GM06990 (cell line): ENCODE measurements at places on chromosomes 6 and 20.

DNA sequence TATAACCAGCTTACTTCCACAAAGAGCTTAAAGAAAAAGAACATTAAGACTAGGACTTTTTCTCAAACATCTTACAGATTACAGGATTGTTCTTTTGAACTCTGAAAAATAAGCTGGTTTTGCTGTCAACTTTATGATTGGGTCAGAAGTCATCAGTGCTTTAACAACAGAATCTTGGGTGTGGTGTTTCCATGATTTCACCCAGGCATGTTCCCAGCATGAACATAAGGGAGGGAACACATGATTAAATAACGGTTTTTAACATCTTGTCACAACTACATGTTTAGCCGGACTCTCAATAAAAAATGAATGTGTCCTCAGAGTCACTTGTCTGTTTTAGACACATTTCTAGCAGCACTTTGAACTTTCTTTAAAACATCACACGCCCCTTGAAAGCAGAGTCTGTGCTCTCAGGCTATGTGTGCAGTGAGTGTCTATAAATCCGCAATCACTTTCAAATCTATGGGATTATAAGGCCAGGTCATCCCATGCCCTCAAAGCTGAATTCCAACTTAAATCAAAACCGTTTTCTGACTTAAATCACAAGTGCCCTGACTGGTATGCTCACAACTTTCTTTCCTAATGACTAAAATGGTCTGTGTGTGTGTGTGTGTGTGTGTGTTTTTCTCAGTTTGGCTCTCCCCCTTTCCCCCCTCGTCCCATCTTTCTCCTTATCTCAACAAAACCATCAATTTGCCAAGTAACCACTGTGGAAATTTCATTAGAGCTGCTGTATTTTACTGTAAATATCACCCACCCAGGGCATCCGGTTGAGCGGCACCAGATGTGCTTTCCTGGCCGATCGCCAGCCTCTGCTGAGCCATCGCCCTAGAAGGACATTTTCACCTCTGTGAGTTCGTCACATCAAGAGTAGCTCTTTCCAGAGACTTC lies 216.8 kb upstream of the DTNBP1 start:
- peak; percentile 73 for DNase-seq

GRCh38 chr6:133418108-133418507 lies 177.0 kb downstream of the EYA4 start:
- DNase-seq, result no peak

- DNase-seq, result no peak
Measured at GRCh38 chr20:52590100-52590499, 382.1 kb upstream of the TSHZ2 start.

DNA sequence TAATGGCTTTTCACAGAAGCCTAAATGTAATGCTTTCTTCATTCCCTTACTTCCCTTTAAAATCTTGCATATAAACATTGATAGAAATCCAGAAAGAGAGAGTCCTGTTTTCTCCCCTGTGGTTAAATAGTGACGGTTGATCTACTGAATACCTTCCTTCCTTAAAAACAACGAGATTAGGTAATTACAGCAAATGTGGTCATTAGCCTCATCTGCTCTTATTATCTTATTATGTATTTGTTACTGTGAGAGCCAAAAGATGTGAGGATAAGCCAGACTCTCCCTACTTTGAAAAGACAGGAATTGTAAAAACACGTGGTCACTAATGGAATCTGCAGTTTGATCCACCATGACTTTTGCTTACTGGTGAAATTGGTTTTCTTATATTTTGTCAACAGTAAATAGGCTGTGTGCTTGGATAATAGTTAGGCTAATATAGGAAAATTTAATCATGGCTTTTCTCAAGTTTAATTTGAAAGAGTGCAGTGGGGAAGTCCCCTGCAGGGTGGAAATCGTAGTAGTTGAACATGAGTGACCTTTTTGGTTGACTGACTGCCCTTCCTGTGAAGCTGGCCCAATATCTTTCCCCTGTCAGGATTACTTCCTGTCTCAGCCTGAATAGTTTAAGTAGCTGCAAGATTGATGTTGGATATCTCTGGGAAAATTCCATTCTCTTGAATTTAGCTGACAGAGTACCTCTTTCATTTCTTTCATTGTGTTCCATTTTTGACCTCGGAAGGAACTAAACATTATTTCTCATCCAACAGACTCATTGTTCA lies 62.8 kb downstream of the JARID2 start:
- DNase-seq, result no peak

DNA sequence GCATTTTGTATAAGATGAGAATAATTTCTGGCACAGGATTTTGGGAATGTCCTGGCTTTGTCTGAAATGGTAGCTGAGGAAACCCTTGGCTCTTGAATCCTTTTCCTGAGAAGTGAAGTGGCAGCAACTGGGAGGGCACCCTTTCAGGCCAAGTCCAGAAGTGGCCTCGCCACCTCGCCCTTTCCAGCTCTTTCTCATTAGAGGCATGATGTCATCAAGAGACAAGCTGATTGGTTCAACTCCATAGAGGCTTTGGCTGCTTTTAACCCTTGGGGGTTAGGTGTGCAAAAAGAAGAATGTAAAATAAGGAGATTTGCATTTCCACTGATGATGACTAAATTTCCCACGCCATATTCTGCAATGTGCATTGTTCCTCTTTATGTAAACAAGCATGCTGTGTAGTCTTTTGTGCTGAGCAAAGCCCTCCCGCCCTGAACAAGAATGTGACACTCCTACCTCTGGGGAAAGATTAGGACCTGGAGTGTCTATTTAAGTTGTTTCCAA lies 116.5 kb downstream of the TCP11 start:
- no peak for DNase-seq
